NCI-H1417 (cell line): ENCODE measurements at places on chromosomes 1 and 21.

DNA sequence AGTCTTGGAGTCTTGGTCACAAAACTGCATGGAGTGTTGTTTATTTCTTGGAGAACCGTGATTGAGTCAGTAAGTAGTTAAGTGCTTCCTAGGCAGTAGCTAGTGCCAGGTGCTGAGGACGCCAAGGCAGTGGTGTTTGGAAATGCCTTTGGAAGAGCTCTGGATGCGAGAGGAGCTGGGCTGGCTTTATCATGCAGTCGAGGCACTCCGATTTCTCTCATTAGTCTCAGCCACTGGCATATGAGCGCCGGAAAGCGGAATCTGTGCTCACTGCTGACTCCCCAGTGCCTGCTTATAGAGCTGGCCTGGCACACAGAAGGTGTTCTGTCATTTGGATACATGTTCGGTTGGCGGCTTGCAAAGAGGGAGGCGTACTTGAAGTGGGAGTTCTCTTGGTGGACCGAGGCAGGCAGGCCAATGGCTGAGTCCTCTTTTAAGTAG is 3.6 kb downstream of the TENT5C start:
- DNase-seq, result no peak

GRCh38 chr21:26438976-26439375 is 134.1 kb downstream of the CYYR1 start:
- DNase-seq, result no peak

DNA sequence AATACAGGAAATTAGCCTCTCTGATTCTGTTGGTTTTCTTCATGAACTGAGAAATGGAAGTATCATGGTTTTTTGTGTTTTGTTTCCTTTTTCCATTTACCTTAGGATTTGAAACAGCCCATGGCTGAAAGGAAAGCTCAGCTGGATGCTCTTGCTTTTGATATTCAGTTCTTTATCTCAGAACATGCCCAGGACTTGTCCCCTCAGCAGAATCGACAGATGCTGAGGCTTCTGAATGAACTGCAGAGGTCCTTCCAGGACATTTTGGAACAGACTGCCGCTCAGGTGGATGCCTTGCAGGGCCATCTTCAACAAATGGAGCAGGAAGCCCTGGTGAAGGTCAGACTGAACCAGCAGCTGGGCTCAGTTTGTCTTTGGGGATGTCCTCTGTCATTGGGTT is 142.4 kb downstream of the MACF1 start:
- DNase-seq, result no peak

GRCh38 chr21:32516756-32517649 is 68.3 kb downstream of the TCP10L start:
- no peak for DNase-seq

GRCh38 chr1:72280711-72281110 is 1.6 kb downstream of the NEGR1 start:
- peak; percentile 32 for DNase-seq

GRCh38 chr1:5831600-5832335 is 160.5 kb downstream of the NPHP4 start:
- no peak for DNase-seq

DNA sequence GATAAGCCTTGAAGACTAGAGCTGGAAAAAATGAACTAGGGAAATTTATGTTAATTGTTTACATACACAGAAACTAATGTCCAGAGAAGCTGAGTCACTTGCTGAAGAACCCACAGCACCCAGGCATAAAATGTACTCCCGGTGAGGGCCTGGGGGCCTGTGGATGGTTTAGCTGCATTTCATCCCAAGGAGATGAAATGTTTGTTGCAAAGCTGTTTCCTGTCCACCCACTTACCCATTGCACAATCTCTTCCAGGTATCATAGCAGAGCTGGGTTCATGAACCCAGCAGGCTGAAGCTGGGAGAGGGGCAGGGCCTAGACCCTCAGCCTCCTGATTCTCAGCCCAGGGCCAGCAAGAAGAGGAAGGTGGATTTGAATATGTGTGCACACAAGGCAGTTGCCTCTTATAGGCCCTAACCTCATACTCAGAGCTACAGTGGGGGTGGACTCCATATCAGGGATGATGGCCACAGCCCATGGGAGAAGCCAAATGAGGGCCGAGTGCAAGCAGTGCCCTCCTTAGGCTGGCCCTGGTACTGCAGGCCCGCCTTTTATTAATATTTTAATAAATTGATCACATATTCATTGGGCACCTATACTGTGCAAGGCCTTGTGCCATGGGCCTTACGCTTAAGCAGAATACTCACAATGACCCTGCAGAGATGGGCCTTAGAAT is 110.8 kb downstream of the LACTBL1 start:
- no peak for DNase-seq

GRCh38 chr1:185069202-185069772 is 23.9 kb downstream of the RNF2 start:
- no peak for DNase-seq

DNA sequence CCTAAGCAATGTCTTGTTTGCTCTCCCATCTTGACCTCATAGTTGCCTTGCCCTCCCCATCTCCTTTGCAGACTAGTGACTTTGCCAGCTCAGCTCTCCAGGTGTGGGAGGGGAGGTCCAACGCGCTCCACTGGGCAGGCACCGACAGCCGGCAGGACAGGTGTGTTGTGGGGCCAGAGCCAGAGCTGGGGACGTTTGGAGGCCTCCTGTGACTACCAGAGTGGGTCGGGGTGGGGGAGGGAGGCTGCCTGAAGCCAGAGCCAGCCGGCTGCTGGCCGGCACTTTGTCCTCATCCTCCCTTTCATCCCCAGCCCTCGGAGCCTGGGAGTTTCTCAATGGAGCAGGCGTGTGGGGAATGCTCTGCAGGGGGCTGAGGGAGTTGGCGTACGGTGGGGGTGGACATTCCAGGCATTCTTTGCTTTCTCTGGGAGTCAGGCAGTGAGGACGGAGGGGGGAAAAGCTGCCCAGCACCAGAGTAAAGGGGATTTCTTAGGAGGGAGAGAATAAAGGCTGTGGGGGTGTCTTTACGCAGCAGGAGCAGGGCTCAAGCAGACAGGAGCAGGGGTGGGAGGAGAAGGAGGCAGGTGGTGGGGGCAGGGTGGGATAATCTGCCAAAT is 20.2 kb downstream of the NUAK2 start:
- DNase-seq, result peak; percentile 85

DNA sequence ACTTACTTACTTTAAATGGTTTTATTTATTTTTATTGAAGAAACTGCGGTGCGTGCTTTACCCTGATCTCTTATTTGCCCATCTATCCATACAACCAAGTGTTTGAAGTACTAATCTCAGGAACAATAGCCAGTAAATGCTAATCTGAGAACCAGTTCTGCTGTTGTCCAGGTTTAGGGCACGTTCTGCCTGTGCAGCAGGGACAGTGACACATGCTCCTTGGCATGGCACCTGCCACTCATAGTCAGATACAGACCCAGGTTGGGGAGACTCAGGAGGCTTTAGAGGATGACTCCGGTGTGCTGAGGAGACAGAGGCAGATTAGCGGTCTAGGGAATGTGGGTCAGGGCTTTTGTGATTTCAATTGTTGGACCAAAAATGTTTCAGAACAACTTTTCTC is 83.6 kb downstream of the NRIP1 start:
- no peak for DNase-seq

- peak; percentile 70 for DNase-seq
Observed at GRCh38 chr1:22153660-22154437, 11.0 kb upstream of the WNT4 start.

DNA sequence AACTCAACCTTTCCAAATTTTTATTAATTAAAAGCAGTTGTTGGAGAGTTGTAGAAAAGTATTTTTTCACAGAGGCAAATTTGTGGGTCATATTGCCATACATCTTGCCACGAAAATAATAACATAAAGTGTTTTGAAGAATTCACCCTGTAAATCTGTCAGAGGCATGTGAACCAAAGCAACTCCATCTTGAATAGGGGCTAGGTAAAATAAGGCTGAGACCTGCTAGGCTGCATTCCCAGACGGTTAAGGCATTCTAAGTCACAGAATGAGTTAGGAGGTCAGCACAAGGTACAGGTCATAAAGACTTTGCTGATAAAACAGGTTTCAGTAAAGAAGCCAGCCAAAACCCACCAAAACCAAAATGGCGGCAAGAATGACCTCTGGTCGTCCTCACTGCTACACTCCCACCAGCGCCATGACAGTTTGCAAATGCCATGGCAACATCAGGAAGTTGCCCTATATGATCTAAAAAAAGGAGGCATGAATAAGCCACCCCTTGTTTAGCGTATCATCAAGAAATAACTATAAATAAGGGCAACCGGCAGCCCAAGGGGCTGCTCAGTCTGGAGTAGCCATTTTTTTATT is 4.4 kb upstream of the CNN3 start:
- DNase-seq, result no peak
